ENCODE measurements at places on chromosomes 11 and 22. TPM values are rescaled to one million over a fixed set of nuclear protein-coding genes. Genes with fewer than 3 reads are reported as not detected.

The MUC2 gene
- 0.93 TPM for total RNA-seq

The PKDREJ gene
- total RNA-seq, result not detected

The PIK3IP1 gene
- 1.3 TPM for total RNA-seq

The HYLS1 gene
- 15.7 TPM for total RNA-seq
